ENCODE measurements at places on chromosomes 7 and 10. TPM values are rescaled to one million over a fixed set of nuclear protein-coding genes. Genes with fewer than 3 reads are reported as not detected.

Gene LIPM
- not detected for total RNA-seq

Gene C10orf67
- 0.11 TPM for total RNA-seq

Gene TMEM196
- total RNA-seq = not detected

Gene JCAD
- 2.5 TPM for total RNA-seq

Gene INA
- total RNA-seq = 0.50 TPM

Gene MOGAT3
- total RNA-seq = not detected

Gene TRPV5
- total RNA-seq = not detected

Gene NME8
- total RNA-seq = not detected

Gene ICA1
- 1.3 TPM for total RNA-seq

Gene ADAM8
- total RNA-seq = 11.0 TPM

Gene LLCFC1
- total RNA-seq = not detected

Gene CADPS2
- total RNA-seq = 21.6 TPM

Gene ANKRD61
- total RNA-seq = 0.44 TPM

Gene AIFM2
- 6.9 TPM for total RNA-seq

Gene MKI67
- total RNA-seq = 10.1 TPM

Gene ABCB8
- total RNA-seq = 50.1 TPM

Gene FIGNL1
- 36.1 TPM for total RNA-seq

Gene LRRC18
- total RNA-seq = not detected

Gene NUTM2A
- not detected for total RNA-seq

Gene RARRES2
- total RNA-seq = 3.3 TPM
